ENCODE measurements at places on chromosomes 2 and 18.

DNA sequence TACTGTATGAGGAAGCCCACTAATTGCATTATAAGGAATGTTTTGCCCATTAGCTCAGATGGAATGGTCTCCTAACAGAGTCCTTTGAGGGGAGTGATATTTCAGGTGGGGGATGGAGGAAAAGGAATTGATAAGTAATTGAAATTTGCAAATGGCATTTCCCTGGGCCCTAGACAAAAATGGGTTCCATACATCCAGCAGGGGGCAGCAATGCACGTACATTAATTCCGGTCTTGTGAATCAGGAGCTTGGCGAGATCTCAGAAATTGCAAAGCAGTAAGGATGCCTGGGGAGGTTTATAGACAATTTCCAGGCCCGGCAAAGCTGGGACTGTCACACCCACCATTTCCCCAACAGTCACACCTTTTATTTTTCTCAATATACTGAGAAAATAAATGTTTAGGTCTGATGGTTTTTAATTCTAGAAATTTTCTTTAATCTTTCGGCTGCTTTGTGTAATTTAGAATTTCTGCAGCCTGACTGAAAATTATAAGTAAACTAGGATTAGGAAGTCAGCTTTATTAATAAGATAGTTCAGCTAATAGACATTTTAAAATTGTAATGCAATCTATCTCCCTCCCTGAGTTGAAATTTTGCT, 122.8 kb downstream of the LYPD1 start:
- DNase-seq, result peak; percentile 50

- no peak for DNase-seq
Measured at GRCh38 chr2:237027712-237028029, 58.0 kb upstream of the COPS8 start.

DNA sequence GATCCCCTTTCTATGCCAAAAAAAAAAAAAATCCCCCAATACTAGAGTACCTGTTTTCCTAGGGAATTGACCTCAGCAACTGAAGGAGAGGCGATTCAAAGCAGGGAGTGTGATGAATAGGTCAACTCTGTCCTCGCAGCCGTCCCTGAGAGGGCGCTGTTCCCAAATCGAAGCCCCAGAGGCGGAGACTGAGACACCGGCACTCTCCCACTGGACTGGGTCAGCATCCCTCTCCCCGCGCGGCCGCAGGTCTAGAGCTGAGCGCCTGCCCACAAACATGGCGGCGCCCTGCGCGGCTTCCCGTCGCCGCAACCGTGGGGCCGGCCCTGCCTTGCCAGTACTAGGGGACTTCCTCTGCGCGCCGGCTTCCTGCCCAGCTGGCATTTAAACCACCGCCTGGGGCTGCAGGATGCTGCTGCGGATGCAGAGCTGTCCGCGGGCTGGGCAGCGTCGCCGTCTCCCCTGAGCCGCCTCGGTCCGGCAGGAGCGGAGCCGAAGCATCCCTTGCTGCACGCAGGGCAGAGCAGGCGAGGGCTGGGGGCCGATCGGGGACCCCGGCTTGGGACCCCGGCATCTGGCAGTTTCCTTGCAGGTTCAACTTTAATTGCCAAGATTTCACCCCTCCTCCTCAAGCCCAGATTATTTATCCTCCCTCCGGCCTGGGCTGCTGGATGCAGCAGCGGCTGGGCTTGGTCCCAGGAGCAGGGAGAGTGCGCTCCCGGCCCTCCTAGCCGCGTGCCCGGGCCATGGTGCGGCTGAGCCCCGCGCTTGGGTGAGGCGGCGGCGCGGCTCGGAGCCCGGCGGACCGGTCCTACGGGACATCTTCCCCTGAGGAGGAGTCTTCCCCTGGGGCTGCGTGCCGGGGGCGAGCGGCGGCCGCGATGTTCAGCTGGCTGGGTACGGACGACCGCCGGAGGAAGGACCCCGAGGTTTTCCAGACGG, at the start of gene EHD3:
EHD3 (plus strand) TSS at position 412 of the 942 bp plus-strand sequence; CDS start at position 882, 470 bp downstream.
- peak; percentile 81 for DNase-seq

DNA sequence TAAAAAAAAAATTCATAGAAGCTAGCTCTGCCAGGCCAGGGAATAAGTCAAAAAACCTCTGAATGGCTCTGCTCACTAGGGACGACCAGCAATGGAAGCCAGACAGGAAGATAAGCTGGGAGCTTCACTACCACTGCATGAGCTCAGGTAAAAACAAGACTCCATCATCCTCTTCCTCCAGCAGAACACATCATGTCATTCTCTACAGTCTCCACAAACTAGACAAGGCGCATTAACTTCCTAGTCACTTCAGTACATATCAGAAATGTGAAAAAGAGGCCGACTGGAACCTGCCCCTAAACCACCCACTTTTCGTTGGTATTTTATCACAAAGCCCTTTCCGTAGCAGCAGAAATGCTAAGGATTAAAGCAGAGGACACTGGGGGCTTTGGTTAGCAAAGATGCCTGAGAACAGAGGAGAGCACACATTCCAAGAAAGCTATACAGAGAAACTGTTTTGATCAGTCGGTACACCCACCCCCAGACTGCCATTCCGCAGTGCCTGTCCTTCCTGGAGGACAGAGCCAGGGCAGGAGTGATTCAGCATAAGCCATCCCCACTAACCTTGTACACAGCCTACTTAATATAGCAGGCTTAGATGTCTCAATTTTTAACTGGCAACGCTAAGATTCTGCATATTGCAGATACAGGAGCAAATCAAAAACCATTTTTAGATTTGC, 53.4 kb downstream of the AAK1 start:
- no peak for DNase-seq

- DNase-seq, result no peak
Measured at GRCh38 chr2:71606244-71606643, 152.9 kb downstream of the DYSF start.

DNA sequence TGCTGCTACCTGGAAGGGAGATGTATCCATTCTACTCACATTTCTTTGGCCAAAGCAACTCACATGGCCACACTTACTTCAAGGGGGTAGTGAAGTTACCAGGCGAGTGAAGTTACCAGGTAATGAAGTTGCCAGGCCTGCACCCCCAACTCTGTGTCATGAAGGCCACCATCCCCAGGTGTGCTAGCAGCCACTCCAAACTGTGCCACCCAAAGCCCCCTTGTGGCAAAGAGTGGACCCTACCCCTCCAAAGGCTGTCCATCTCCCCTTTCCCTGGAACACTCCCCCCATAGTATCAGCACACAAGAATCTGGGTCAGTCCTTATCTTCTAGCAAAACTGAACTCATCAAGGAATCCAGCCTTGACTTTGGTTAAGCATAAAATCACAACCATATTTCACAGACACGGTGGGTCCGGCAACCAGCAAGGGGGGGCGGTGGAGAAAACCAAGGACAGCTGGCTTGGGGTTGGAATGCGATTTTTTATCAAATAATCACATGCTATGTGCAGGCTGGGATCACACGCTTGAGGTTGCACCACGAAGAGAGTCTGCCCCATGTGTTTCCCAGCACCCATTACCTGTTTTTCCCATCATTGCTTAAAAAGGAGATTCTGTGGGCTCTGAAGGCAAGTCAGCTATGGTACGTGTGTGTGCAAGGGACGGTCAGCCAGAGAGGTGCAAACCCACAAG, 60.9 kb downstream of the ZFP36L2 start:
- DNase-seq, result no peak

GRCh38 chr2:205692104-205692503, 9.8 kb downstream of the NRP2 start:
- DNase-seq, result peak; percentile 77

- DNase-seq, result no peak
Measured at GRCh38 chr2:69789772-69790600, 39.5 kb upstream of the GMCL1 start.

- no peak for DNase-seq
Measured at GRCh38 chr18:11762429-11762828, 73.4 kb downstream of the GNAL start.

- DNase-seq, result peak; percentile 98
Measured at GRCh38 chr2:69177785-69178636, 165.0 kb downstream of the ANTXR1 start.

DNA sequence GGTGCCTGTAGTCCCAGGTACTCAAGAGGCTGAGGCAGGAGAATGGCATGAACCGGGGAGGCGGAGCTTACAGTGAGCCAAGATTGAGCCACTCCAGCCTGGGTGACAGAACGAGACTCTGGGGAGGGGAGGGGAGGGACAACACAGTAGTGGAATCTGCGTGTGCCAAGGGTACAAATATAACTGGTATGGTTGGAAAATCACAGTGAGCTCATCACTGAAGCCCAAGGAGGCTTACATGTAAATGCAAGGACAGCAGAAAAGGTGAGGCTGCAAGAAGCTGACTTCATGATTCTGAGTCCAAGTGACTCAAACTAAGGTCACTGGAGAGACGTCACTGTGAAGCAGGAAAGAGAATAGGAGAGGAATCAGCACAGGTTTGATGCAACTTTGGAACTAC, 9.2 kb downstream of the SEPTIN10 start:
- DNase-seq, result peak; percentile 73

- DNase-seq, result no peak
Measured at GRCh38 chr18:70578480-70578879, 289.6 kb downstream of the SOCS6 start.

DNA sequence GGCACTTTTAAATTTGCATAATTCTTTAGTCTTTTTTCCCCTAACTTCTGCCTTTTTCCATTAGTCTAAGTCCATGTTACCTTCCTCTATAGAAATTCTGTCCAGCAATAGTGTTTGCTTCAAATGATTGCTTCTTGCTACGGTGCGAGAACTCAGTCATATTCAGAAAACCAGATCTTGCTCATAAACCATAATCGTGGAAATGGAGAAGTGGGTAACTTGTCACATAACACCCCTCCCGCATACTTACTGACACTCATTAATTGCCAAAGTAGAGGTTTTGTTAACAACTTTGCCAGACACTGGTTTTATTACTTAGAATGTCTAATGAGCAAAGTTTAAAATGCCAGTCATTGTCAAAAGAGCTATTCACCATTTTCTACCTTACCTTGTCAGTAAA, 94.3 kb upstream of the TWSG1 start:
- no peak for DNase-seq

GRCh38 chr2:160429248-160430000, 64.2 kb downstream of the RBMS1 start:
- DNase-seq, result peak; percentile 71

DNA sequence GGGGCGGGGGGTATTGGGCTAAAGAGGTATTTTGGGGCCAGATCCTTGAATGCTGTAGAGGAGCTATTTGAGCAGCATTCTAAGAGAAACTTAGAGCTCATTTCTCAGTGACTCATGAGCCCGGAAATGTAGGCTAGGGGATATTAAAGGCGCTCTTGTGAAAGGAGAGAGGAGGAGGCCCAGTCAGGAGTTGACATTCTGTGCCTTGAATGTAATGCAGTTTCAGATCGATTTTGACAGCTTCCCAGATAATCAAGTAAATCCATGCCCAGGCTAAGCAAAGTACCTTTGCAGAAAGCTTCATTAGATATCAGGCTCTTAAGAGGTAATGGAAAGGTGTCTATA, 1.5 kb downstream of the CAB39 start:
- peak; percentile 74 for DNase-seq

GRCh38 chr18:21270453-21270852, 28.4 kb downstream of the GREB1L start:
- DNase-seq, result peak; percentile 30

DNA sequence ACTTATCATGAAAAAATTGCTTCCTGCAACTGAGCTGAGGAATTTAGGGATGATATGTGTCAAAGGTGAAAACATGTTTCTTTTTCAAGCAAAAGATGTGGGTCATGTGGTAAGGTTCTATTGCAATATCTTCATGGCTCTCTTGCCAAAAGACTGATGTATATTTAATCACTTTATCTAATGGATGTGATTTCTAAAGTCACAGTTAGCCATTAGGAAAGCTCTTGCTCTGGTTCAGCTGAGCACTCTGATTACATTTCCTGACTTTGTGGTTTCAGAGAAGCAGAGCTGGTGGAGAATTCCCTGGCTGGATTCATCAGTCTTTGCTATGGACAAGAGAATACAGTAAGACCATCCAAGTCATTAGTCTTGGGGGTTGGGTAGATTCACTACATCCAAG, 24.4 kb downstream of the SCN9A start:
- DNase-seq, result peak; percentile 73

GRCh38 chr2:57554348-57554747, 492.3 kb upstream of the VRK2 start:
- no peak for DNase-seq

DNA sequence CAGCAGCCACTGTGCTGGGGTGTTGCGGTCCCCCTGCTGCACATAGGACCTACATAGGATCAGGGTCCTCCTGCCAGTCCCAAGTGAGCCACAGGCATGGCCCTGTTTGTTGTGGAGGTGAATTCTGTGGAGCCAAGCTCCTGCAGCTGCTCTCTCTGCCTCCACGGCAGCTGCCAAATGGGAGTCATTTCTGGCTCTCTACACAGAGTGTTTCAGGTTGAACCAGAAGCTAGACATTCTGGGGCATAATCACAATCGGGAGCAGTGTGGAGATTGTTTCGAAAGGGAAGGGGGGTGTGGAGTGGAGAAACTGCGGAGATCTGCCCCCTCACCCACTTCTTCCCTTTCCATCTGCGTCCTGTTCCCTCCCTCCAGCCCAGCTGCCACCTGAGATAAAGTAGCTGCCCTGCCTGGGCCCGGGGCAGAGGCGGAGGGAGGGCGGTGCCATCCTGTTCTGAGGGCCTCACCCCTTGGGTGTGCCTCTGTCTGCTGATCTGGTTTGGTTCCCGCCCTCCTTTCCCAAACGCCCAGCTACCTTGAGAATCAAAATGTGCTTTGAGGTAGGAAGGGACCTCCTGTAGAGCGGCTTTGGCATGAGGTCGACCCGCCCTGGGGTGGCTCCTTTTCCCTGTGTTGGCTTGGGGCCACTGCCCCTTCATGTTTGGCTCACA, 139.4 kb downstream of the WDSUB1 start:
- no peak for DNase-seq

DNA sequence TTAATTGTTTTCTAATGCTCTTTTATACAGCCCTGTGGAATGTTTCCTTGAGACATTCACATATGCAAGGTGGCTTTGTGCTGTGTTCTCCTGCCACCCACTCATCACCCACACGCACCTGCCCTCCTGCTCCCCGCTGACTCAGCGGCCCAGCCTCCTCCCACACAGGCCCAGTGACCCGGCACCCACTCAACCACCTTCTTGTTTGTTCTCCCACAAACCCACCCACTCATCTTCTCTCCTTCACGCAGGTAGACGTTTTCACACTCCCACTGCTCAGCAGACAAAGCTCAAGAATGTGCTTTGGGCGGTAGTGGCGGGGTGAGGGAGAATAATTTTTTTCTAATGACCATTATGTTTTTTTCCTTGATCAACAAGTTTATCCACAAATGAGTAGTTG, 28.6 kb upstream of the NEMP2 start:
- DNase-seq, result no peak

DNA sequence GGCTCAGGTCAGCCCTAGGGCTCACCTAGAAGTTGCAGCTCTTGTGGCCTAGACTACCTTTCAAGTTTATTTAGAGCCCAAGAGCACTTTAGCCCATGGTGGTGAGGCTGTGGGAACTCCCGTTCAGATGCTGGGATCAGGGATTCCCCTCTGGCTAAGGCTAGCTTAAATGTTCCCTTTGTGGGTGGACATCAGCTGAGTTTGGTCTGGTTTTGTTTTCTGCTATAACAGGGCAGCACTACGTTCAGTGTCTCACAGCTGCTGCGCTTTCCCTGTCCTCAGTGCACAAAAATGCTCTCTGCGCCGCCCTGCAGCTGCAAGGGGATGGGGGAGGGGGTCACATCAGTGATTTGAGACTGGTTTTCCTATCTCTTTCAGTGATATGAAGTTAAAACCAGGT, 170.5 kb upstream of the KCNJ3 start:
- no peak for DNase-seq

Data from HCEC 1CT (cell line).